ENCODE measurements at places on chromosomes 3 and 15.

DNA sequence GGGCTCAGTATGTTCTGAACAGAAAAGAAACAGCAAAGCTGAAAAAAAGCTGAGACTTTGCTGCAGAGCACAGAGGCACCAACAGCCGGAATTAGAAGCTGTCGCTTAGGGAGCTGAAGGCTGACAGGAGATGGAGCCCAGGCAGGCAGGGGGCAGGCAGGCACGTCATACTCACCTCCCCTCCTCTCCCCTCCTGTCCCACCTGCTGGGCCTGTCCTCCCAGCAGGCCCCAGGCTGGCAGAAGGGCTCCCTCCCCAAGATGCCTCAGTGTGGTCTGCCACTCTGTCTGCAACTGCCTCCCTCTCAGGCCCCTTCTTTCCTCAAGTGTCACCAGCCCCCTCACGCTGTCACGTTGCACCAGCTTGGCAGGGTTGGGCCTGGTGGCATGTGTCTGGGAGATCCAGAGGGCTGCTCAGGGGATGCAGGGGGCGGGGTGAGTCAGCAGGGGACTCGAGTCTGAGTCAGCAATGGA lies 3.2 kb upstream of the ANKRD63 start:
- DNase-seq = no peak

DNA sequence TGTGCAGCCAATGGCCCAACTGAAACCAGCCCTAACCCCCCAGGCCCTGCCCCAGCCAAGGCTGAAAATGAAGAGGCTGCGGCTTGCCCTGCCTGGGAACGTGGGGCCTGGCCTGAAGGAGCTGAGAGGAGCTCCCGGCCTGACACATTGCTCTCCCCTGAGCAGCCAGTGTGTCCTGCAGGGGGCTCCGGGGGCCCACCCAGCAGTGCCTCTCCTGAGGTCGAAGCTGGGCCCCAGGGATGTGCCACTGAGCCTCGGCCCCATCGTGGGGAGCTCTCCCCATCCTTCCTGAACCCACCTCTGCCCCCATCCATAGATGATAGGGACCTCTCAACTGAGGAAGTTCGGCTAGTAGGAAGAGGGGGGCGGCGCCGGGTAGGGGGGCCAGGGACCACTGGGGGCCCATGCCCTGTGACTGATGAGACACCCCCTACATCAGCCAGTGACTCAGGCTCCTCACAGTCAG lies 11.2 kb downstream of the MAP1A start:
- DNase-seq = no peak

DNA sequence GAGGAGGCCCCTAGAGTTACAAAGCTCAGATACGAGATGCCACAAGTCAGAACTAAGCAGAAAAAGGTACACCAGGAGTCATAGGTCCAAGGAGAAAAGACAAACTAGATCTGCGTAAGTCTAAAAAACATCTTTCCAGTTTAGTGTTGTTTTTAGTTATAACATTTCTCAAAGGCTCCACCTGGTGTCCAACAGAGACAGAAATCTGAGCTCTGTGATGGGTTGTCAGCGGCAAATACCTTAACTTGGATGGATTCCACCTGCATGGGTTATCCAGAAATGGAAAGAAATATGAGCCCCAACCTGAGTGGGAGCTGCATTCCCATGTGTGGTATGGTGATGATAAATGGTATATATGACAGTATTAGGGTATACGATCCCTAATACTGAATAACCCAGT lies 238.6 kb upstream of the CHRM5 start:
- no peak for DNase-seq

GRCh38 chr3:190746531-190746930 lies 116.0 kb downstream of the GMNC start:
- no peak for DNase-seq

All from activated CD8-positive, alpha-beta memory T cell treated with anti-CD3 and anti-CD28 coated beads, Interleukin-2, amount 50 U/mL, for 4 hours (primary cell).